RKO (cell line): ENCODE measurements at places on chromosomes 11 and 22.

DNA sequence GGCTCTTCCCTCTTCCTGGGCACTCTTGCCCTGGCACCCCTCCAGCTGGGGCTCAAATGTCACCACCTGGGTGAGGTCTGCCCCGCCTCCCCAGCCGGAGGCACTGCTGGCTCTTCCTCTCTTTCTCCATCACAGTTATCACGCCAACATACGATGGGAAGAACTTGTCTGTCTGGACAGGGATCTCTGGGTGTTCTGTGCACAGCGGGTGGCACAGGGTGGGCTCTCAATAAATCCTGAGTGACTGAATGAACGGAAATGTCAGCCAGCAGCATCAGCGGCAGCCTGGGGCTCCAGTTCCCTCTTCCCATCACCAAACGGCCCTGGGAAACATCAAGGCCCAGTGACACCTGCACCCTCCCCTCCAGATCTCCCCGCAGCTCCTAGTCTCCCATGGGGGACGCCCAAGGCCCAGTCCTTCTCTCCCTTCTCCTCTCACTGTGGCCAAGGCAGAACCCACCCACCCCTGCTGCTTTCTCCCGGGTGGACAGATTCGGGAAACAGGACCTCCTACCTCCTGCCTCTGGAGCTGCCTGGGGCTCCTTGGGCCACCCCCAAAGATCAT lies 440 bp upstream of the SLC25A45 start:
- no peak for DNase-seq

GRCh38 chr11:125953401-125953935 lies 7.6 kb downstream of the VSIG10L2 start:
- no peak for DNase-seq

GRCh38 chr11:5930614-5931013 lies 11.4 kb upstream of the OR56A3 start:
- no peak for DNase-seq

DNA sequence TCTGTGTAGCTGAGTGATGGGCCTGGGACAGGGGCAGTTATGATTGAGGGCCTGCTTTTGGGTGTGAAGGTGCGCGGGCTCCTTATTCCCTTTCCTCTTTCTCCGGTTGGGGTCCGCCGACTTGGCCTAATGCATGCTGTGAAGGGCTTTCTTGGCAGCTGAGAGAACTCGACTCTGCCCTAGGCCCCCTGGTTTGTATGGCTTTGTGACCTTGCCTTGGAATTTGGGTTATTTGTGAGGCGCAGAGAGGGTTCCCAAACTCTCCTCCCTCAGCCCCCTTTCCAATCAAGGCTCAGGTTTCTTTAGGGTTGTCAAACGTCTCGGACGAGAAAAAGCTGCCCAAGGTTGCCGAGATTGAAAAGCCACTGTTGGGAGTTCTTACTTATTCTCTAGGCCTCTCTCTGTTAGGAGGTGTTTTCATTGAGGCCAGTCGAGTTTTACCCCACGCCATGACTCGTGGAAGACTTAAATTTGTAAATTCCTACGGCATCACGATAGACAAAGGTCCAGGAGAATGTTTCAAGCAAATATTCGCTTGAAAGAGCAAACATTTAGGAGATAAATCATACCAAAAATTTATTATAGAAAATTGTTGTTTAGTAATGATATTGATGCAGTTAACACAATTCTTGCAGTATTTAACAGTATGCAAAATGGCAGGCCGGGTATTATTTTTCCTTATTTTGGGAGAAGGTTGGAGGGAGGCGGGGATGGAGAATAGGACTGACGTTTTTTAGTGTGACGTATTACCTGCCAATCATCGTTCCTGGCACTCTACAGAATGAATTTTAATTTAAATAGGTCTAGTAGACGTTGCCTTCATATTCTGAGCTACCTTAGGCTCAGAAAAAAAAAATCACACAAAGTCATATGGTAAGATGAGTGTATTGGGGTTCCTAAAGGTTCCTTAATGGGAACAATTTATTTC lies 689 bp downstream of the PDHX start:
- peak; percentile 83 for DNase-seq

DNA sequence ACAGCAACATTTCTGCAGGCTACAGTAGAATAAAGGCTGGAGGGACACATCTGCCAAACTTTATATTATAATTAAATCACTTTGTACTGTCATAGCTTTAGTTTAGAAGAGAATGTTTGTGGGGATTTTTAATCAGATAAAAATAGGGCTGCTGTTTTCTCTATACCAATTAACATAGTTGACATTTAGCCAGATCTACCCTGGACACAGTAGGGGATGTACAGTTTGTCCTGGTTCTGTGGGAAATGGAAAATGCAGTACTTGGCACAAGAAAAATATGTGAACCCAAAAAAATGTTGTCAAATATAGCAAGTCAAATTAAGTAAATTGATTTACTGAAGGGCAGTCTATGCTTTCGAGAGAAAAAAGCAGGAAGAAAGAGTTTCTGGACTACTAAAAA lies 20.8 kb upstream of the PICALM start:
- DNase-seq = no peak

- DNase-seq = no peak
Observed at GRCh38 chr22:26800858-26801257, 143.5 kb downstream of the MIAT start.

DNA sequence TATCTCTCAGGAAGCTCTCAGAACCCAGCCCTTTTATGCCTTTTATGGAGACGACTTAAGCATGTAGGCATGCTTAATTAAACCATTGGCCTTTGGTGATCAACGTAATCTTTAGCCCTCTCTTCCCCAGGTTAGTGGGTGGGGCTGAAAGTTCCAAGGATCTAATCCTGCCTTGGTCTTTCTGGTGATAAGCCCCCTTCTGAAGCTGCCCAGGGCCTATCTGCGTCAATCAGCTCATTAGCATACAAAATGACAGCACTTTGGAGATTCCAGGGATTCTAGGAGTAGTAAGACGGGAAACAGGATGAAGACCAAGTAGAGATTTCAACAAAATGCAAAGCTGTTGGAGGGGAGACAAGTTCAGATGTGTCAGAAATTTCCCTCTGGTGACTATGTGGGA lies 3.1 kb downstream of the FAM118A start:
- DNase-seq = no peak

DNA sequence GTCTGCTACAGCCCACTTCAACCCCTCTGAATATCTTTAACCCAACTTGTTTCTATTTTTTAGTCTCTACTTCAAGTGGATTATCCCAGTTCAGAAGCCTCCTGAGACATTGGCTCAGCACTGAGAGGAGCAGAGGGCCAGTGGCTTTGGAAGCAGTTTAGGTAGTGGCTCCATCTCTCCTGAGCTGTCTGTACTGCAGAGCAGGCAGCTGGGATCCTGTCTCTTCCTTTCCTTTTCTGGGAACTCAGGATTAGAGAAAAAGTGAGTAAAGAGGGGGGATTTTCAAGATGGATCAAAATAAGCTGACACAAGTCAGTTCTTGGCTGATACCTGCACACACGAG lies 512.0 kb downstream of the OPCML start:
- no peak for DNase-seq

DNA sequence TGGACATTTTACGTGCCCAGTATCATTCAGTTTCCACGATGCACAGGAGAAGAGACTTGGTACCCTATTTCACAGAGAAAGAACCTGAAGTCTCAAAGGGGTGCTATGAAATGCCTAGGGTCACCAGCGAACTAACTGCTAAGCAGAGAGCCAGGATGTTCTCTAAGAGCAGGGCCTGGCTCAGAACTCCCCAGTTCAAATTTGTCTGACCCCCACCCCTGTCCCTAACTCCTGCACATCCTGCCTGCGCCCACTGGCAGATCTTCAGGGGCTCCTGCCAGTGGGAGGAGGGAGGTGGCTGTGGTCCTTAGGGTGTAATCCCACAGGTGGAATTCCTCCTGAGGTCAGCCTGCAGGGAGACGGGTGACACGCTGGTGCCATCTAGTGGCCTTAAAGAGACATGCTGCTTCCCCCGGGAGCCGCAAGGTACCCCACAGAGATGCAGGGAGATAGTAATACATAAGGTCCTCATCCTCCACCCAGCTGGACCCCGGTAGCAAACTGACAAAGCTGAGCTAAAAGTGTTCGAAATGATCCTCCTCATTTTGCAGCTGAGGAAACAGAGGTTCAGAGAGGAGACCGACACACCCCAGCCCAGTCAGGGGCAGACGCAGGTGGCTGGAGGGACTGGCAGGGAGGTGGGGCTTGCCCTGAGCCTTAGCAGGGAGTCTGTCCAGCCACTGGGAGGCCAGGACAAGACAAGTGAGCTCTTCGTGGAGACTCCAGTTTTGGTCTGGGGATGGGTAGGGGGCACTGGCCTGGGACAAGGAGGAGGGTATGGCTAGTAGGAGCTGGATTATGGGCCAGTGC lies 34.1 kb downstream of the MB start:
- peak; percentile 69 for DNase-seq

DNA sequence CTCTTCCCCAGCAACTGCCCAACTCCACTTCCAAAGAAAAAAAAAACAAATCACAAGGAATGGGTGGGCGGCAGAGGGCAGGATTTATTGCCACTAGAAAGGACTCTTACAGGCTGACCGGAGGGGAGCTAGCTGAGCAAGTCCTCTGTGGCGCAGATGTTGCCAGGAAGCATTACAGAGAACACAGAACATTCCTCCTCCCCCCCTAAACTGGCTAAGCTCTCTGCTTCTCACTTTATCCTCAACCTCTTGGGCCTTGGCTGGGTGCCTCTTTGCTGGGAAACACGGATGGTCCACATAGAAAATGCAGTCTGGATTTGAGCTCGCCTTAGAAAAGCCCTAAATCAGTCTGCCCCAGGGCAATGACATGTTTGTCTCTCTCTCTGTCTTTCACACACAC lies 12.6 kb upstream of the FJX1 start:
- no peak for DNase-seq

GRCh38 chr11:128214263-128214662 lies 373.1 kb downstream of the ETS1 start:
- no peak for DNase-seq

DNA sequence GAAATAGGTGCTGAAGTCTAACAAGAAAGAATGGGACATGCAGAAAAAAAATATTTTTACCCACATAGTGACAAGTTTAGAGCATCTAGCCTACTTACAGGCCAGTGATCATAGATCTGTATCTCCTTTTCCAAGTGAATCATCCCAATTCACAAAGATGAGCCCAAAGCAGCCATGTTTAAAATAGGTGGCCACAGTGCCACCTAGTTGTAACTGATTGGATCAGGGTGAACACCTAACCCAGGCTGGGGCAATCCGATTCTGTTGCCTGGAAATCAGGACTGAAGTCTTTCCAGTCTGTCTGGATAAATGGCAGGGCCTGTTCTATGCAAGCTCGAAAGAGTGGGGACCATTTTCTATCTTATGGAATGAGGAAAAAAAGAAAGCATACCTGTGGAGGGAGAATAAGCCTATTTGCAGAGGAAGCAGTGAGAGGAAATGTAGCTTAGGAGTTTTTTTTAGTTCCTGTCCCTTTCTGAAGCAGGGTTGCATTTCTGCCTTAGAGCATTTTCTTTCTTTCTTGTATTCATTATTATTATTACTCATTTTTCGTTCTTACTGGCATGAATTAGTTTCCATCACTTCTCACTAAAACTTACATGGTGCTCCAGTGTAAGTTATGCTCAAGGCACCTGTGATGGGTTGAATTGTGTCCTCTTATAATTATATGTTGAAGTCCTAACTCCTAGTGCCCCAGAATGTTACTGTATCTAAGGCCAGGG lies 113.2 kb upstream of the RAG2 start:
- DNase-seq = no peak

DNA sequence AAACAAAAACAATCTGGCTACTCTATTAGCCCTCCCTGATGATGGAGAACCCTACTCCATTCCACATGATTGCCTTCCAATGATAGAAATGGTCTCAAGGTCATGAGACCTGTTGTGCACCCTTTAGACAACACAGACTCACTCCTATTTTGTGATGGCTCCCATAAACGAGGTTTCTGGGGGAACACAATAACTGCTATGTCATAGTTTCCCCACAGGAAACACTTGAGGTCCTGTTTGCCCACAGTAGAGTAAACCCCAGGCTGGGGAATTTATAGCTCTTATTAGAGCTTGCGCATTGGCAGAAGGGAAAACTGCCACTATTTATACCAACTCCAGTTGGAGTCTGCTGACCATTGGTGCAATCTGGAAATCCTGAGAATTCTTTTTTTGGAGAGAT lies 28.7 kb downstream of the MIF start:
- no peak for DNase-seq

DNA sequence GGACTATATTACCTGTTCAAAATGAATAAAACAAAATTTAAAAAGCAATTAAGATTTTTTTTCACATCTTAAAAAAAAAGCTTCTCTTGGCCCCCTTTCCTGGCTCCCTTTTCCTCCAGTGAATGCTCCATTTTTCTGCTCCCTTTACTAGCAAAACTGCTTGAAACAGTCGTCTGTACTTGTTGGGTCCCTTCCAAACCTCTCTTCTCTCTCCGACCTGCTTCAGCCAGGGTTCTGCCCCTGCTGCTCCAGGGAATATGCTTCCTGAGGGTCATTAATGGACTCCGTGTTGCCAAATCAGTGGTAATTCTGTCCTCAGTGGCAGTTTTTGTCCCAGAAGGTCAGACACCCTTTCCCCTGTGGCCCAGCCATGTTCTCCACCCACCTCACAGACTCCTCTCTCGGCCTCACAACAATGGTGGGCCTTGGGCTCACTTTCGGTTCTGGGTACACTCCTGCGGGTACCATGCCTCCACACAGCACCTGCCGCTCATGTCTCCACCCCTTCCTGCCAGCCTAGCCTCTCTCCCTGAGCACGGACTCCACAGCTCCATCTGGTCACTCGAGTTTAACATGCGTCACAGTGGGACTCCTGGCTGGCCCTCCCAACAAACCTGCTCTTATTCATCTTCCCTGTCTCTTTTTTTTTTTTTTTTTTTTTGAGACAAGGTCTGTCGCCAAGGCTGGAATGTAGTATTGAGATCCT lies 7.8 kb upstream of the POLR3H start:
- no peak for DNase-seq

- DNase-seq = no peak
Observed at GRCh38 chr22:31631436-31631835, 30.6 kb downstream of the PISD start.

DNA sequence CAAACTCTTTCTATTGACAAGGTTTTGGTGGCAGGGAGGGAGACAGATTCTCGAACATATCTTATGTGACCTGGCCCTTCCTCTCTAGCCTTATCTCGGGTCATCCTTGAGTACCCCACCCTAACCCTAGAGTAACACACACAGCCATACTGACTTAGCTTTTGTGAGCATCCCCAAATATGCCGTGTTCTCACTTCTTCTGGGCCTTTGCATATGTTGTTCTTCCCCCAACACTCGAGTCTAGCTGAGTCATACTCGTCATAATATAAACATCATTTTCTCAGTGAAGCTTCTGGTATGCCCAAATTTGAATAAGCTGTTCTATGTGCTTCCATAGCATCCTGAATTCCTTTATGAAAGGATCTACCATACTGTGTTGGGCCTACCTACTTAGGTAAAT lies 8.0 kb downstream of the TTC17 start:
- no peak for DNase-seq
